ENCODE measurements at places on chromosomes 5 and 9. TPM values are rescaled to one million over a fixed set of nuclear protein-coding genes. Genes with fewer than 3 reads are reported as not detected.

GRCh38 chr5:119037496-119038215 lies 33.2 kb upstream of the DMXL1 start:
- H3K36me3 ChIP-seq, result no peaks in the 10 kb centered on the region
- no peaks in the 10 kb centered on the region for H3K27me3 ChIP-seq
- no peaks in the 10 kb centered on the region for H3K4me1 ChIP-seq

GRCh38 chr5:73232266-73233041 lies 59.5 kb downstream of the TMEM174 start:
- peaks cover 87% of the 10 kb centered on the region for H3K27me3 ChIP-seq
- H3K4me1 ChIP-seq, result peaks cover 9% of the 10 kb centered on the region
- DNase-seq, result no peak
- peak overlapping the region; percentile 28 for H3K4me3 ChIP-seq
- no peaks in the 10 kb centered on the region for H3K36me3 ChIP-seq
- H3K27ac ChIP-seq, result no peak overlapping the region

The TLR4 gene
- 2.7 TPM for total RNA-seq

The DMRT2 gene
- 18.8 TPM for total RNA-seq

- peaks cover 9% of the 10 kb centered on the region for H3K4me1 ChIP-seq
- no peak for DNase-seq
- no peaks in the 10 kb centered on the region for H3K36me3 ChIP-seq
- no peak overlapping the region for H3K4me3 ChIP-seq
Observed at GRCh38 chr9:99040911-99041582, 63.9 kb upstream of the TGFBR1 start.

DNA sequence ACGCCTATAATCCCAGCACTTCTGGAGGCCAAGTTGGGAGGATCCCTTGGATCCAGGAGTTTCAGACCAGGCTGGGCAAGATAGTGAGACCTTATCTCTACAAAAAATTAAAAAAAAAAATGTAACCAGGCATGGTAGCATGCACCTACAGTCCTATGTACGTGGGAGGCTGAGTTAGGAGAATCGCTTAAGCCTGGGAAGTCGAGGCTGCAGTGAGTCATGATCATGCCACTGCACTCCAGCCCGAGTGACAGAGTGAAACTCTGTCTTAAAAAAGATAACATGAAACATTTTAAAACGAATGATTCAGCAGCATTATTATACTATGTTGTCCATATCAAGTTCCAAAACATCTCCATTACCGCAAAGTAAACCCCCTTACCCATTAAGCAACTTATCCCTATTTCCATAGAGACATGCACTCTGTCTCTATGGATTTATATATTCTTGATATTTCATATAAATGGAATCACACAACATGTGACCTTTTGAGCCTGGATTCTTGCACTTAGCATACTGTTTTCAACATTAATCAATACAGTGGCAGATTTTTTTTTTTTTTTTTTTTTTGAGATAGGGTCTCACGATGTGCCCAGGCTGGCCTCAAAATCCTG lies 56.9 kb upstream of the MTMR12 start:
- H3K36me3 ChIP-seq, result peaks cover 31% of the 10 kb centered on the region
- no peaks in the 10 kb centered on the region for H3K4me1 ChIP-seq
- no peak for DNase-seq
- H3K27ac ChIP-seq, result no peak overlapping the region
- no peak overlapping the region for H3K4me3 ChIP-seq
- H3K27me3 ChIP-seq, result no peaks in the 10 kb centered on the region

Measured in type B pancreatic cell (in vitro differentiated cells).